Fibroblast of skin of right biceps (primary cell): ENCODE measurements at places on chromosomes 7 and 10.

DNA sequence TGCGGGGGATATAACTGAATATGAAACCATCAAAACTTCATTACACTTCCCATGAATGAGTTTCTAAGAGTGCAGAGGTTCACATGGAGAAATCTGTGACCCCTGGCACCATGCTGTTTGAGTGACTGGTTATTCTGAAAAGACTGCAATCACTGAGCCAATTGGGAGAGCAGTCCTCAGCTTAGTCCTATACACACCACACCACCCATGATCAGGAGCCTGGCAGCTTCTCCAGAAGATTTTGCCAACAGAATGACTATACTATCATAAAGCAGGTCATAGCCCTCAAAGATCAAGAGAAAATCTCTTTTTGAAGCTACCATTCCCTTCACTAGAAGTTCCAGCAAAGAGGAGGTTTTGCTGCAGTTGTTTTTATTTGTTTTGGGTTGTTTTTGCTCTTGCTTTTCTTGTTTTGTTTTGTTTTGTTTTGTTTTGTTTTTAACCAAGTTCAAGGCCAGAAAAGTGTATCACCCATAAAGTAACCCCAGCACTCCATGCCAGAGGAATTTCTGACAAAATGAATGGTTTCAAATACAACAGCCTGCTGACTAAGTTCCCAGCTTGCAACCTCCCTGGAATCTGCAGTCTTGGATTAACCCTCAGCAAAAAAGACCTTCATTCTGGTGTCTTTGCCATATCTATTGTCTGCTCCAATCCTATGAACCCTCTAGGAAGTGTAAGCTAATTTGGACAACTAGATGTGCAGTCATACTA, 19.7 kb upstream of the HGF start:
- no peak for DNase-seq

GRCh38 chr10:44238212-44238611, 146.7 kb downstream of the CXCL12 start:
- DNase-seq: no peak

DNA sequence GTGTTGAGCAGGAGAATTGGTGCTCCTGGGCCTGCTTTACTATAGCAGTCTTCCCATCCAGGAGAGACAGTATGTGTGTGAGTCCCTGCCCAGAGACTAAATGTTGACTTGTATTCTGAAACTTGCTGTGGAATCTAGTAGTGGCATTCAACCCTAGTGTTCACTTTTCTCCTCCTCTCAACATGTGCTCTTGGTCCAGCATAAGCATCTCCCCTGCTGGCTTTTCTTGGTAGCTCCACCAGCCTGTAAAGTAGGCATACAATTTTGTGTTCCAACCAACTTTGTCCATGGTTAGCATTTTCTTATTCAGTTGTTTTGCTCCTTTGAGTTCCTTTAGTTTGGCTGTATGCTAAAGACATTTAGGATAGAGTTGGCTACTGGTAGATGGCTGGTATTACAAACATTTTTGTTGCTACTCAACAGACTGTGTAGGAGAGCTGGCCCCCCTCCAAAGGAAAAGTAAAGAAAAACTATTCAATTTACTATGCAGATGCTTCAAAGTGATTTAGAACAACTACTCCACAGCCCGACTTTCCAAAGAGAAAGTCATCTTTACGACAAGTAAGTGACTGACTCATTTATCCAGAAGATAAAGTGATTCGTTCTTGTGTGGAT, 46.0 kb downstream of the ASB4 start:
- no peak for DNase-seq

DNA sequence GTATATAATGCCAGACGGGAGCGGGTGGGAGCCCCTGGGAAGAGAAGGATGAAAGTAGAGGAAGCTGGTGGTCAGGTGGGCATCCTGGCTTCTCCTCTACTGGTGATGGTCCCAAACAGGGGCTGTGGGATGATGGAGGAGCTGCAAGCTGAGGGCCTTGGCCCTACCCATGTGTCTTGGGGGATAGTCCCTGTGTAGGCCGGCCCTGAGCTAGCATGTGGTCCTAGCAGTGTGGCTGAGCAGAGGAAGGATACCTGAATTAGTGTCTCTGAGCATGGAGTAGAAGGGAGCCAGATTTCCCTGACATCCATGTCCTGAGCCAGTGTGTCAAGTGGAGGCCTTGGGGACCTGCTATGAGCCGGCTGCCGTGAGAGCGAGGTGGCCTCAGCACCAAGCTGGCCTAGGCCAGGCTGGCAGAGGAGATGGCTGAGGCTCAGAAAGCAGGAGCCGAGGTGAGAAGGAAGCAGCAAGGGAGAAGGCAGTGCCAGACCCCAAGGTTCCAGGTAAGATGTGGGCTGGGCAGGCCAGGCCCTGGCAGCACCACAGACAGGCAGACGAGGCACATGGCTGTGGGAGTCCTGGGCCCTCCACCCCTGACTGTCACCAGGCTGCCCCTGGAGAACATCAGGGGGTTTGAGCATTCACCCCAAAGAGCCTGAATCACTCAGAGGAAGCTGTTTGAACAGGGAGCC, 150.2 kb downstream of the ABCA13 start:
- DNase-seq: no peak

- DNase-seq: no peak
Measured at GRCh38 chr7:99825873-99826272, 1.9 kb upstream of the CYP3A43 start.

DNA sequence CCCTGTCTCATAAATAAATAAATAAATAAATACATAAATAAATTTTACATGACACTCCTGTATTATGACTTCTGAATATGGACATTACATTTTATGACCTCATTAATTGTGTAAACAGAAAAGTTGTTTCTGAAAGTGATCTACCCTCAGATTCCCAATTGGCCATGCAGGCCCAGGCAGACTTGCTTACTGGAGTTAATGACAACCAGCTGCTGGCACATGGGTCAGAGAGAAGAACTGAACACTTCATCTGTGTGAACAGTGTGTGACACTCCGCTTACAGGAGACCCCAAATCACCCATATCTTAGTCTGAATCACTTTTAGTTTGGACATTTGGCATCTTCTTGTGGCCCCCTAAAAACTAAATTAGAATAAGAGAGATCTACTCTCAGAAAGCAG, 31.4 kb downstream of the PARP12 start:
- DNase-seq: no peak

DNA sequence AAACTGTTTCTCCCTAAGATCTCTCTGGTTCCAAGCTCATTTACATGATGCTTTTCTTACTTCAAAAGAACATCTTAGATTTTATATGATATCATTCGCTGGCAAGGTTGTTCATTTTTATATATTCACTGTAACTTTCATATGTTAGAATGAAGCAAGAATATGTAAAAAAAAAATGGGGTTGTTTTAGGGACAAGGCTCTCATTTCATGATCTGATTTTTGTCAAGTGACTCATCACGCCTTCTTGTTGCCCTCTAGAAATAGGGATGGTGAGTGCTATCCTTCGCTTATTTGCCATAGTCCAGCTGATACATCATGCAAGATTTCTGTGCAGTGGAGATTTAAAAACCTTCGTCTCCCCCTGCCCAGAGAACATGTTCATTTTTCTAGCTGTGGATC, 14.0 kb upstream of the CELF2 start:
- peak; percentile 55 for DNase-seq

DNA sequence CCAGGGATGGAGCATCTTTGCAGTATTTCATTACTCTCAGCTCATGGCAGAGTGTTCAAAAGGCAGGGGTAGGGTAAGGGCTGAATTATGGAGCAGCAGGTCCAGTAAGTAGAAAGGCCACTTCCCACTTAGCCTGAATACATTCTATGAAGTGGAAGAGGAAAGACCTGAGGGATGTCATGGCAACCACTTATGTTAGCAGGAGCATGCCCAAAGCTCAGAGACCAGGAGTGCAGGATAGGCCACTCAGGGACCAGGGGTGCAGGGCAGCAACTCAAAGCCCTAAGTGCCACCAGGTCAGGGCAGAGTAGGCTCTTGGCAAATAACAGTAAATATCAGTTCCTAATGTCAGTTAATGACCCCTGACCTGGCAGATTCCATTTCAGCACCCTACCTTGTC, 3.6 kb downstream of the SRI start:
- DNase-seq: no peak

GRCh38 chr7:12943781-12944180, 256.3 kb downstream of the ARL4A start:
- DNase-seq: no peak

- peak; percentile 42 for DNase-seq
Measured at GRCh38 chr10:43820663-43821062, 172.0 kb upstream of the ZNF32 start.

GRCh38 chr7:91182819-91183764, 81.1 kb upstream of the FZD1 start:
- peak; percentile 98 for DNase-seq
